ENCODE measurements at places on chromosomes 5 and 9.

DNA sequence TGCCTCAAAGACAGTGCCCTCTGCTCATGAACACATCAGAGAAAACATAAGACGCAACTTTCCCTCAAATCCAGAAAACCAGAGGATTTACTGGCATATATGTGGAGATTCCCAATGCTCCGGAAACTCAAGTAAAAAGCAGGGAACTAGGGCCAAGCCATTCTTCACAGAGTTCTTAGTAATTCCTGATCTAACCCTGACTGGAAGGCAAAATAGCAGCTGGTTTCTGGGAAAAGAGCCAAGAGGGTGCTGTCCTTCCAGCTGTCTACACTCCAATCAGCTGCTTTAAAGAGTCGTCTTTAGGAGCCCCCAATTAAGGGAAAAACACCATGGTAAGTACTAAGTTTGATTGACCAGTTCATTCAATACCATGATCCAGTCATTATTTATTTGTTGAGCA lies 49.6 kb downstream of the GNA14 start:
- DNase-seq = no peak

GRCh38 chr5:151562019-151562707 lies 29.0 kb downstream of the FAT2 start:
- no peak for DNase-seq

- no peak for DNase-seq
These were observed 381.9 kb downstream of the PLK2 start for GRCh38 chr5:58077966-58078365.

- no peak for DNase-seq
These were observed 255.1 kb downstream of the ZSWIM6 start for GRCh38 chr5:61587125-61587524.

DNA sequence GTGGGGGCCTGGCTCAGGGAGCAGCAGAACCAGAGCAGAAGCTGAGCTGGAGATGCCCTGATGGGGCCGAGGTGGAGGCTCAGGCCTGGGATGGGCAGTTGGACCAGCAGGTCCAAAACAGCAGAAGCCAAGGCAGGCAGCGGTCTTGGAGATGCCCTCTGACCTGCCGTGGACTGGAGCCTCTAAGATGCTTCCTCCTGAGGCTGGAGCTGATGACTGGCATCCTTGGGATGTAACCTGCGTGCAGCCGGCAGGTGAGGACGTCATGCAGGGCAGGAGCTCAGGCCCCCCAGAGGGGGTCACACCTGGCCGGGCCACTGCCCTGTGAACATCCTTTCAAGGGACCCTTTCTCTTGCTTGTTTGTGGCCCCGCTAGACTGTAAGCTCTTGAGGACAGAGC lies 162.0 kb downstream of the RGS3 start:
- peak; percentile 69 for DNase-seq
